ENCODE measurements at places on chromosomes 13 and 19.

- DNase-seq, result no peak
Observed at GRCh38 chr13:48644141-48644540, 9.6 kb upstream of the CYSLTR2 start.

- no peak for DNase-seq
Observed at GRCh38 chr19:5743630-5744029, 23.2 kb downstream of the CATSPERD start.

DNA sequence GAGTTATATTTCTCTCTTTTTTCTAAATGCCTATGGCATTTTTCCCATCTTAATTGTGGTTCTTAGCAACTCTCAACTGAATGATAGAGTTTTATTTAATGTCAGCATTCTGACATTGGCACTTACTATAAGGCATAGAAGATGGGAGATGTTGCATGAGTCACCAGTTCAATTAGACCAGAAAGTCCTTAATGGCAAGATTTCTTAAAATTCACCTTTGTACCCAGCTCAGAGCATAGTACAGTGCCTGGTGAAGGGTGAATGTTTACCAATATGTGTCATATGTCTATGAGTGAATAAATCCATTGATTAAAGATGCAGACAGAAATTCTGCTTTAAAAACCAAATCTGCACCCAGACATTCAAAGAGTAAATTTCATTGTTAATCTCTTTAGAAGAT is 526.9 kb downstream of the EFNB2 start:
- DNase-seq, result no peak

- DNase-seq, result no peak
Observed at GRCh38 chr13:90099847-90100246, 1247.6 kb upstream of the MIR17HG start.

DNA sequence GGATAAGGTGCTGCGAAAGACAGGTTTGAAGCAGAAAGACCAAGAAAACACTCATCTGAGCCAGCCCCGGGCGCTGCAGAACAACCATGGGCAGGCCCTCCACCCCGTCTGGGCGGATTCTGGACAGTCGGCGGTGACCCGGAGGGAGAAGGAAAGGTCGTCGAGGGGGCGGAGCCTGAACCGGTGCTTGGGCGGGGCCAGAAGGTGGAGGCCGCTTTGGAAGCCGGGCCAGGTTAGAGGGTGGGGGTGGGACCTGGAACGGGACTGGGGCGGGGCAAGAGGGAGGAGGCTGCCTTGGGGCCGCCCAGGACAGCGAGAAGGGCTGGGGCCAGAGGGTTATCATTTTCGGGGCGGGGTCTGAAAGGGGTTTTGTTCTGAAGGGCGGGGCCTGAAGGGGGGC is 5.0 kb upstream of the ZNF765 start:
- no peak for DNase-seq

DNA sequence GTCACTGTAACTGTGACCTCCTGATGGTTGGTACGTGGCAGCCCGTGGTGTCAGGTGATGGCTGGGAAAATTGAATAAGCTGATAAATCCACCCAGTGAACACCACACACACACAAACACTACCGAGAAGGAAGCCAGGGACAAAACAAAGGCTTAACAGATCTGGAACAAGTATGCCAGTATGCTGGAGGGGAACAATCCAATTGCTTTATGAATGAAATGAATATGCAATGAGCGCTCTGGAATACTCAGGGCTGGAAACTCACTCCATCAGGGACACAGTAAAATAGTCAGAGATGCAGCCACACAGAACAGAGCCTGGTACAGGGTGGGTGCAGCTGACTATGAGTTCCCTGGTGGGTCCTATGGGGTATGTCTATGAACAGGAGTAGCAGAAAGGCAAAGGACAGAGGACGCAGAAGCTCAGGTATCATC is 16.7 kb downstream of the TMTC4 start:
- DNase-seq, result no peak

GRCh38 chr13:42997381-42997780 is 5.3 kb upstream of the EPSTI1 start:
- DNase-seq, result no peak

- DNase-seq, result no peak
Observed at GRCh38 chr13:45206340-45206739, 5.5 kb upstream of the KCTD4 start.

- DNase-seq, result no peak
Observed at GRCh38 chr19:17027535-17027975, 945 bp upstream of the CPAMD8 start.

- DNase-seq, result no peak
Observed at GRCh38 chr13:93079294-93079693, 147.3 kb upstream of the GPC6 start.

- no peak for DNase-seq
Observed at GRCh38 chr19:16381756-16382401, 57.3 kb downstream of the KLF2 start.
